SW 1271 (cell line): ENCODE measurements at places on chromosomes 5 and 9.

- no peak for DNase-seq
These were observed 58.0 kb downstream of the ANKRD33B start for GRCh38 chr5:10621832-10622231.

- no peak for DNase-seq
These were observed 115.7 kb downstream of the FRMD3 start for GRCh38 chr9:83422527-83422926.

DNA sequence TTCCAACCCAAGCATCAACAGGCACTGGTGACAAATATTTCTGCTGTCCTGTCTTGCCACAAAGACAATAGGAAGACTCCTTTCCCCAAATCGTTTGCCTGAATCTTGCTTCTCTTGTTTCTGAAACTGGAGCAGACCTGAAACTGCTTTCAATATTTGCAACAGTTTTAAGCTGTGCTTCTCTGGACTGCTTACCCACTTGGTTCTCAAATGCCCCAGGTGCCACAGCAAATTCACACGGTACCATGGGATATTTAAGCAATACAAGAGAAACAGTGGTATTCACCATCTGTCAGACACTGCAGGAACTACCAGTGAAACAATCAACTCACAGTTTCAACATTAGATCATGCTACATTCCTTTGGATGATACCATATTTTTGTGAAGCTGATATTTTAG lies 309.4 kb downstream of the PARP8 start:
- no peak for DNase-seq

- no peak for DNase-seq
These were observed 174.0 kb upstream of the IL12B start for GRCh38 chr5:159504106-159504856.

DNA sequence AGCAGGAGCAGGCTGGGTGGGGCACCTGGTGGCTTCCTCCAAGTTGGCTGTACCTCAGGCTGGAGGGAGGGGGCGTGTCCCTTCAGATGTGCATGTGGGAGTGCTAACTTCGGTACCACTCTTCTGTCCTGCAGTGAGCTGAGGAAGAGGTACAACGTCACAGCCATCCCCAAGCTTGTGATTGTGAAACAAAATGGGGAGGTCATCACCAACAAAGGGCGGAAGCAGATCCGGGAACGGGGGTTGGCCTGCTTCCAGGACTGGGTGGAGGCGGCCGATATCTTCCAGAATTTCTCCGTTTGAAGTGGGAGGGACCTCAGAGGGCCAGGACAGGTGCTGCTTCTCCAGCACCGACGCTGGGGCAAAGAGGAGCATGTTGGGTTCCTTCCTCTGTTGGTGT lies 9.3 kb downstream of the NXNL2 start:
- DNase-seq, result no peak

DNA sequence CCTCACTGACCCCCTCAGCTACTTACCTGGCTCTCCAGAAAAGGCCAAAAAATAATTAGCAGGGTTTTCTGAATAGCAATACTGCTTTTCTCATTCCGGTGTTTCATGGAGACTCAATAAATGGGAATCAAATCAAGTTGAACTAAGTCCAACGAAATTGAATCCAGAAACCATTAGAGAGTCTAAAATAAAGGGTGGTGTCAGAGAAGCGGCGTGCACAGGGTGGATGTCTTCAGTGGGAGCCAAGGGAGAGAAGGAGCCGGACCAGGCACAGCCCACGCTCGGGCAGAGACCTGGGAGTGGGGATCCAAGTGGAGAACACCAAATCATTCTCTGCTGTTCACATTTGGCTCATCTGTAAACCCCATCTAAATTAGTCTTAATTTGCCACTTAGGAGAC lies 40.2 kb upstream of the WWC1 start:
- no peak for DNase-seq

- DNase-seq, result no peak
These were observed 33.9 kb upstream of the OTULINL start for GRCh38 chr5:14547666-14548065.

- DNase-seq, result no peak
These were observed 161.7 kb downstream of the OLFM1 start for GRCh38 chr9:135249191-135249590.

DNA sequence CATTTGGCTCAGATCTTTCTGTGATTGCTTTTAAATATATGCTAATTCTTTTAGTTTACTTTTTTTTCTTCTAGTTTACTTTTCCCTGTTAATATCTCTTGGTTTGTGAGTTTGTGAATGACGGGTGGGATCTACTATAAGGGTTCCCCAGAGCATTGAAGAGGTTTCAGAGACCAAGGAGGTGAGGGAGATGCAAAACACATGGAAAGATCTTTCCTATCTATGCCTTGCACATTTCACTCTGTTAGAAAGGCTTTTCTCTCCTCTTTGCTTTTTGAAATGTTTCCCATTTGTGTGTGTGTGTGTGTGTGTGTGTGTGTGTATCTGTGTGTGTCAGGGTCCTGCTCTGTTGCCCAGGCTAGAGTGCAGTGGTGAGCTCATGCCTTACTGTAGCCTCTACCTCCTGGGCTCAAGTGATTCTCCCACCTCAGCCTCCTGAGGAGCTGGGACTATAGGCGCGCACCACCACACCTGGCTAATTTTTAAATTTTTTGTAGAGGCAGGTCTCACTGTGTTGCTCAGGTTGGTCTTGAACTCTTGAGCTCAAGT lies 50.7 kb downstream of the CNTLN start:
- DNase-seq, result no peak

- DNase-seq, result no peak
These were observed 100.3 kb downstream of the FBXW11 start for GRCh38 chr5:171906066-171906570.

GRCh38 chr5:22649074-22649473 lies 204.1 kb downstream of the CDH12 start:
- no peak for DNase-seq

DNA sequence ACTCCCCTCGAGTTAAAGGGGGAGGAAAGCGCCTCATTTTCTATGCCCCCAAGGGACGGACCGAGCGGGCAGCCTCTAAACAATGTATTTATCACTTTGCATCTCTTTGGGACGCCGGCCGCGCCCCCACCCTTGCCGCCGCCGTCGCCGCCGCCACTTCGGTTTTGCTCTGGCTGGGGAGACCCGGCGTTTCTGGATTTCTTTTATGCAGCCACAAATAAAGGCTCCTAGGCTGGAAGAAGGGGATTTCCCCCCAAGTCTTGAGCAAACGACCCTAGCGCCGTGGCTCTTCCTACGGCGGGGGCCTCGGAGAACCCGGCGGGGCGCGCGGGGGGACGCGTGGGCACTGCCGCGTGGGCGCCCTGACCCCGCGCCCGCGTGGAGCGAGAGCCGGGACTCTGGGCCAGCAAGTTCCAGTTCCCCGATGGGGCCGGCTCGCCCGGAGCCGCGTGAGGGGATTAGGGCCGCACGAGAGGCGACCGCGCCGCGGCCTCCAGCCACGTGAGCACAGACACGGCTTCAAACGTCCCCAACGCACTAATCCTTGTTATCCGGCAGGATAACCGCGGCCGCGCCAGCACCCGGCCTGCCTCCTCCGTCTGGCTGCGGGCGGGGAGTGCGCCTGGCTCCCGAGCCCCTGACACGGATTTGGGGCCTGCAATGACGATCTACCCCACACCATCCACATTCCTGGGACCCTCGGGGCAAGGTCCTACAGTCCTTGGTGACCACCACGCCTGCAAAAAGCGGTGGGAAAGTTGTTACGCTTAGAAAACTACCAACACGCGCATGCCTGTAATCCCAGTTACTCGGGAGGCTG lies 7.9 kb upstream of the NEUROG1 start:
- DNase-seq, result no peak

DNA sequence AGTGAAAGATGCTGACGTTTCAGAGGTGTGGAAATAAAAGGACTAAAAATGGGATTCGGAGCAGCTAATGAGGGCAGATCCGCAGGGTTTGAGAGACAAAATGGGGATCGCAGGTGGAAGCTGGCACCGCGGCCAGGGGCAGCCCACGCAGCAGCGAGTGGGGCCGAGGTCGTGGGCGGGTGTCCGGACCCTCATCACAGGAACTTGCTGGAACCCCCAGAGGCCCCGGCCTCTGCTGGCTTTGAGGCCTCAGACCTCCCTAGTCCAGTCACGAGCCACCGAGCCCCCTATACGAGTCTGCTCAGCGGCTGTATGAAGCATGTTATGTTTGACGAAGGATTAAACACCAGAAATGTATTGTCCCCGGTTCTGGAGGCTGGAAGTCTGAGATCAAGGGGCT lies 45.8 kb upstream of the FCN1 start:
- no peak for DNase-seq

GRCh38 chr9:84492366-84493159 lies 152.0 kb upstream of the SLC28A3 start:
- DNase-seq, result no peak

DNA sequence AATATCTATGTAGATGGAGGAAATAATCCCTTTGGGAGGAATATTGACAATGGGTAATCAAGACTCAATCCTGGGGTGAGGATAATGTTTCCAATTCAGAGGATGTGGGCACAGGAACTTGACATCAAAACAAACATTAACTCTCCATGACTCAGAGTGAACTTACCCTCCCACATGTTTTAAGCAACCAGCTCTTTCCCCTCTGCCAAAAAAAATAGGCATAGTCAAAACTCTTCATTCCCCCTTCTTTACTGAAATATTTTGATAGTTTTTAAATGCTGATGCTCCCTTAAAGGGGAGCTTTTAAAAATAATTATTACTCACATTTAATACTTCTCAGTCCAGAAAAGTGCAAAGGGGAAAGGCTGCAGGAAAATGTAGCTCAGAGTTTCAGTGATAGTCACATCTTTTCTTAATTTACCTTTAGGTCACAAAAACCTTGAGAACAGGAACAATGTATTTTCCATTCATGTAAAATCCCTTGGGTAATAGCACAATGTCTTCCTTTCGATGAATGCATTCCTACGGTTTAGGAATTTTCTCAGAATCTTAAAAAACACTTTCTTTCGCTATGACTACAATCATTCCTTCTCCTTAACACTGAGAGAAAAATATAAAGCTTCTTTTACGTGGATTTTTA lies 298.4 kb upstream of the GRAMD2B start:
- DNase-seq, result no peak

GRCh38 chr5:66830636-66831035 lies 234.4 kb downstream of the MAST4 start:
- DNase-seq, result no peak
